ENCODE measurements at places on chromosomes 13 and 19.

DNA sequence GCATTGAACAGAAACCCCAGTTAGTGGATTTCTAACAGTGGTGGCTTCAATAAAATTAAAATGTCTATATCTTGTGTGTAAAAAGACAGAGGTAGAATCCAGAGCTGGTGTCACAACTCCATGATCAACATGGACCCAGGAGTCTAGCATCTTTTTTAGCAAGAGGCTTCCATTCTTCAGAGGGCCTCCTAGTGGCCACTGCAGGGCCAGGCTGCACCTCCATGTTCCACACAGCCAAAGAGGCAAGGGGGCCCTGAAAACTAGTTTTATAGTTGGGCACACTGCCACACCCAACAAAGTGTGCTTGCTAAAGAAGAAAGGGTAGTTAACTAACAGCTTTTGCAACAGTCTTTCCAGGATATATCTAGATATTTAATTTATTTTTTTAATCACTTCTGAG lies 12.9 kb downstream of the N4BP2L1 start:
- no peak for DNase-seq

GRCh38 chr13:79018166-79018565 lies 359.2 kb upstream of the OBI1 start:
- DNase-seq, result no peak

DNA sequence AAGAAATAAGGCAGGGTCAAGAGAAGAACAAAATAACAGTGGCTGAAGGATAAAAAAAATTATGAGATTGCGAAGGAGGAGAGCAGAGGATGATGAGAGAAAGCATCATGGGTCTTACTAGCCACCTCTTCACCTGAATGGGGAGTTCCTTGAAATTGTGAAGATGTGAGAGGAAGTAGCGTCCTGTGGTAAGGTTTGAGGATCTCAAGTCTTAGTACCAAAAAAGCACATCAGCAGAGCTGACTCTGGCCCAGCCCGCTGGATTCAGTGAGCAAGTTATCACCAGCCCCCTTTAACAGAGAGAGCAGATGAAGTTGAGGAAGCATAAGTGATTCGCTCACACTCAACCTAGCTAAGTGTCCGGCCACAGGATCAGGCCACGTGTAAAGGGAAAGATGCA lies 61.8 kb downstream of the RXFP2 start:
- DNase-seq, result no peak

DNA sequence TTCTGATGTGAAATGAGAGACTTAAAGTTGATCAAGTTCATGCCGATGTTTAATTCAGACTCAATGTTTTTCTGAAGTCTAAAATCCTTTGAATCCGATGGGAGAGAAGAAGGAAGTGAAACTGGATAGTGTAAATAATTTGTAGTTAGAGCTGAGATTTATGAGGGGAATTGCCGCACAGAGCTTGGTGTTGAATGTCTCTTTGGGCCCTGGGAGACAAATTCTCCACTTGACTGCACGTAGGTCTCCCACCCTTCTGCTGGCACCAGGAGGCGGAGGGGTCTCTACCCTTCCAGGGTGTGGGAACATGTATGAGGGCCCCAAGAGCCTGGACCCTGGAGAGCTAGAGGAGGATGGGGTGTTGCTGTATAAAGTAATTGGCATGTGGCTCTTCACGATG lies 140.8 kb upstream of the SERP2 start:
- no peak for DNase-seq

GRCh38 chr19:48551437-48552302 lies at the start of gene SULT2B1:
Gene SULT2B1, plus strand, starts transcription at chr19:48552172. Its CDS starts 81 bp downstream, at chr19:48552253.
- no peak for DNase-seq

DNA sequence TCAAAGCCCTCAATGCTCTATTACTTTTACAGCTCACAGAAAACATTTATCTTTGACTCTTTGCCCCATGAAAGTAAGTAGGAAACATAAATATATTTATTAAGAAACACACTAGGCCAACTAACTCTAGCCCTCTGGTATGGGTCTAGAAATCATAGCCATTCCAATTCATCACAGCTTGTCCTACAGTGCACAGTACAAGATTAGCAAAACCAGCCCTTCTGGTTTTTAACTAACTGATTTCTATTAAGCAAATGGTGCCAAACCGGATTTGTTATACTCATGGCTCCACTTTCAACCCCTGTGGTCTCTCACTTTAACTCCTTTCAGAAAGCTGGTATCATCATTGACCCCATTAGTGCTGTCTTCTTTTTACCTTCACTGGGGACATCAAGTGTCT lies 5.6 kb upstream of the LRRC63 start:
- DNase-seq, result no peak

GRCh38 chr13:113417008-113417751 lies 36.1 kb downstream of the ADPRHL1 start:
- DNase-seq, result no peak

DNA sequence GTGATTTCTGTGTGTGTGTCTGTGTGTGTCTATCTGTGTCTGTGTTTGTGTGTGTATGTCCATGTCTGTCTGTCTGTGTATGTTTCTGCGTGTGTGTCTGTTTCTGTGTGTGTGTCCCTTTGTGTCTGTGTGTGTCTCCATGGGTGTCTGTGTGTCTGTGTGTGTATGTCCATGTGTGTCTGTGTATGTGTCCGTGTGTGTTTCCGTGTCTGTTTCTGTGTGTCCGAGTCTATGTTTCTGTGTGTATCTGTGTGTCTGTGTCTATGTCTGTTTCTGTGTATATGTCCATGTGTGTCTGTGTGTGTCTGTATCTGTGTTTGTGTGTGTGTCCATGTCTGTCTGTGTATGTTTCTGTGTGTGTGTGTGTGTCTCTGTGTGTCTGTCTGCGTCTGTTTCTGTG lies 276.3 kb upstream of the SOX1 start:
- DNase-seq, result no peak

- DNase-seq, result no peak
Measured at GRCh38 chr13:24627946-24628345, 52.3 kb upstream of the ATP12A start.
